ENCODE measurements at places on chromosomes 3 and 15.

GRCh38 chr3:129310111-129311011 is 31.7 kb downstream of the HMCES start:
- no peak overlapping the region for H3K4me3 ChIP-seq
- peak overlapping the region; percentile 67 for H3K27ac ChIP-seq
- H3K36me3 ChIP-seq: no peaks in the 10 kb centered on the region
- no peak for DNase-seq

DNA sequence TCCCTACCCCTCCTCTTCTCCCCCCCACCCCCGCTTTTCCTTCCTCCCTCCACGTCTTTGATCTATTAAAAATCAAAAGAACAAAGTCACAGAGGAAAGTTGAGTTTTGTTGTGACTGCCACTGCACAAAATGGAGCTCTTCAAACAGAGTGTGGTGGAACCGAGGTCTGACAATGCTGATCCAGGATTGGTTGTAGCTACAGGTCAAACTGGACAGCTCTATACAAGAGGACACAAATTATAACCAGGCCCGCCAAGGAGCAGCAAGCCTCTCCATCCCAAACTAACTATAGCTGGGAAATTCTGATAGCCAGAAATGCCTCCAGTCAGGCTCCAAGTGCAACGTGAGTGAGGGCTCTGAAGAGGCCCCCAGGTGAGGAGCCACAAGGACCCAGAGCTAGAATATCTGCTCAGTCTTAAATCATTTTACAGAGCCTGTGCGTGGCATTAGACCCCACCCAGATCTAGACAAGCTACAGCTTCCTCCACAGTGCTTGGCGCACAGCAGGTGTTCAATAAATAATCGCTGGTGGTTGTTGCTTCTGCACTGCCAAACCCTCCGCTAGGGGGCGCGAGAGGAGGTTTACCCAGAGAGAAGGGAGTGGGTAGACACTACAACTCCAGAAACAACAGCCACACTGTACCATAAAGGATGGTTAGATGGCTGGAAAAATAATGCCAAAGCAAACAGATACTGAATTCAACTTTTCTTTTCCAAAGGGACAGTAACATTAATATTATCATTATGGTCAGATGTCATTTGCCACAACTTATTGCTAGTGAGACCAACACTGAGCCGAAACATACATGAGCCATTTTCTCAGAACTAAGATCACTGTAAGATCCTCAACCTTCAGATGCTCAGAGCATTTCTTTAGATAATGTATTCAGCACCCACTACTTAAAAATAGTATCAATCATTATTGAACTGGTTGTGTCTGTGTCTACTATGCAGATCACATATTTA is 44.6 kb downstream of the ZIC4 start:
- no peaks in the 10 kb centered on the region for H3K36me3 ChIP-seq
- no peak overlapping the region for H3K4me3 ChIP-seq
- no peak for DNase-seq
- no peak overlapping the region for H3K27ac ChIP-seq
- no peaks in the 10 kb centered on the region for H3K4me1 ChIP-seq
- peaks cover 28% of the 10 kb centered on the region for H3K27me3 ChIP-seq

DNA sequence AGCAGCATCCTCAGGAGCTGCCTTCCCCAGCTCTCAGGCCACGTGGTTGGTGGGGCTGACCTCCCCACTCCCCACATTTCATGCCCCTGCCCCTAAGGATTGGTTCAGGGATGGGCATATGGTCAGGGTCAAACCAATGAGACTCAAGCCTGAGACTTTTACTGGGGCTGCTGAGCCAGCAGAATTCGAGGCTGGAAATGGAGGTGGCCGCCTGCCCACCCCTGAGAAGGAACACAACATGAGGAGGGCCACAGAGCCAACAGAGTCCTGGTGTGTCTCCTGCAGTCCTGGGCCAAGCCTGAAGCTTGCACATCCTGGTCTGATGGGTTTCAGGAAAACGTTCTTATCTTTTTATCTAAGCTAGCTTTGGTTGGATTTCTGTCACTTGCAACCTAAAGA is 5.9 kb downstream of the EHD4 start:
- no peak for DNase-seq
- no peaks in the 10 kb centered on the region for H3K27me3 ChIP-seq
- no peaks in the 10 kb centered on the region for H3K36me3 ChIP-seq
- H3K4me1 ChIP-seq: peaks cover 8% of the 10 kb centered on the region
- no peak overlapping the region for H3K27ac ChIP-seq
- no peak overlapping the region for H3K4me3 ChIP-seq

- no peak overlapping the region for H3K4me3 ChIP-seq
- DNase-seq: no peak
- H3K27me3 ChIP-seq: peaks cover 10% of the 10 kb centered on the region
Measured at GRCh38 chr15:65952391-65953053, 83.2 kb downstream of the RAB11A start.

- no peaks in the 10 kb centered on the region for H3K36me3 ChIP-seq
- no peak for DNase-seq
- no peak overlapping the region for H3K4me3 ChIP-seq
- no peaks in the 10 kb centered on the region for H3K4me1 ChIP-seq
- H3K27me3 ChIP-seq: no peaks in the 10 kb centered on the region
Measured at GRCh38 chr3:105931500-105931899, 62.7 kb upstream of the CBLB start.

GRCh38 chr3:7367968-7368367 is 507.1 kb downstream of the GRM7 start:
- no peaks in the 10 kb centered on the region for H3K36me3 ChIP-seq
- no peak for DNase-seq
- H3K27ac ChIP-seq: no peak overlapping the region
- H3K27me3 ChIP-seq: no peaks in the 10 kb centered on the region

GRCh38 chr15:71162309-71162708 is 47.0 kb downstream of the THSD4 start:
- H3K4me1 ChIP-seq: no peaks in the 10 kb centered on the region
- H3K36me3 ChIP-seq: no peaks in the 10 kb centered on the region
- DNase-seq: no peak
- no peak overlapping the region for H3K27ac ChIP-seq
- no peak overlapping the region for H3K4me3 ChIP-seq

DNA sequence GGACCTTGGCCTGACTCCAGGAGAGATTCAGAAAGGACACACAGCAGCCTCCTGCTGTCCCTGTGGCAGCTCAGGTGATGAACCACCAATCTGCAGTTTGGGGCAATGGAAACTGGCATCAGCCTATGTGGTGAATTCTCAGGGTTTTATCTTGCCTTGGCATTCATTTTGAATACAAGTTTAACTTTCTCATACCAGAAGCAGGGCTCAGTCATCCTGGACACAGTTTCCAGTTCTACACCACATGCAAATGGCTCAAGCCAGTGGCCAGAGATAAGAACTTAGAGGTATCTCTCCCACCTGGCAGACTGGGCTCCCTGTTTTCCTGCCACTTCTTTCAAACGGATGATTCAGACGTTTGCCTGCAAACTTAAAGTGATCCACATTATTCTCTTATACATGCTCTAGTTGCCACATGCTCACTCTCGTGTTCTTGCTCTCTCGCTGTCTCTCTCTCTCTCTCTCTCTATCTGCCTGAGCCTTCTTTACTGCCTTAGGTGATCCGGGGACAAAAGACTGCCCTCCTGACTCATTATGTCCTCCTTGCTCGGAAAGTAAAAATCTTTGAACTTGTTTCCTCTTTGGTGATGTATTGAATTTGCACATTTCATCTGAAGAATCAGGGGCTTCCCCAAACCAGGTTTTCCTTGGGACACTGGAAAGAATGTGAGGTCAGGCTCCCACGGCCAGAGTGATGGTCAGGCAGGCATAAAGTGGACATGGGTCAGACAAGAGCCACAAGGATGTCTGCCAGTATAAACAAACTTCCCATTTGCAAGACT is 99.6 kb upstream of the STT3B start:
- H3K4me1 ChIP-seq: no peaks in the 10 kb centered on the region
- no peaks in the 10 kb centered on the region for H3K27me3 ChIP-seq
- H3K36me3 ChIP-seq: no peaks in the 10 kb centered on the region
- no peak overlapping the region for H3K27ac ChIP-seq
- H3K4me3 ChIP-seq: no peak overlapping the region

Data from esophagus squamous epithelium (tissue), 5 donors.